ENCODE measurements at places on chromosomes 7 and 10.

GRCh38 chr7:154424350-154424749, 372.2 kb downstream of the DPP6 start:
- no peak for DNase-seq

GRCh38 chr7:74002474-74003017, 25.4 kb upstream of the ELN start:
- peak; percentile 63 for DNase-seq

GRCh38 chr10:78035025-78035424, 1.4 kb downstream of the RPS24 start:
- no peak for DNase-seq

DNA sequence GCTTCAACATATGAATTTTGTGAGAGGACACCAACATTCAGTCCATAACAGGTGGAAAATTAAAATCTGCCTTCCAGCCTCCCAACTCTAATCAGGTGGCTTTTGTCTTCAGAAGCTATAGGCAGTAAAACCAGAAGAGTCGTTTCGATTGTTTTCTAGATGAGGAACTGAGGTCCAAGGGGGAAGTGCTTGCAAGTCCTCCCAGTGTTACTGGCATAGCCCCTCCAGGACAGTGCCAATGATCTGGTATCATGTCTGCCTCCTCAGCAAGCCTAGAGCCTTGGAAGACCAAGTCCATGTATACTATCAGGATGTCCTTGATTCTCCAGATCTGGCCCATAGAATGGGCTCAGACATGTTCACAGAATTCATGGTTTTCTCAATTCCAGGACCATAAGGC, 16.9 kb downstream of the CYP26A1 start:
- peak; percentile 26 for DNase-seq

Data from inflammatory macrophage treated with lipopolysaccharide for 1 hour (primary cell).